ENCODE measurements at places on chromosomes 5 and 9.

GRCh38 chr5:112822456-112822855, 38.6 kb upstream of the SRP19 start:
- DNase-seq, result no peak

- DNase-seq, result no peak
These were observed 1777.1 kb downstream of the MAT2B start for GRCh38 chr5:165282491-165282890.

DNA sequence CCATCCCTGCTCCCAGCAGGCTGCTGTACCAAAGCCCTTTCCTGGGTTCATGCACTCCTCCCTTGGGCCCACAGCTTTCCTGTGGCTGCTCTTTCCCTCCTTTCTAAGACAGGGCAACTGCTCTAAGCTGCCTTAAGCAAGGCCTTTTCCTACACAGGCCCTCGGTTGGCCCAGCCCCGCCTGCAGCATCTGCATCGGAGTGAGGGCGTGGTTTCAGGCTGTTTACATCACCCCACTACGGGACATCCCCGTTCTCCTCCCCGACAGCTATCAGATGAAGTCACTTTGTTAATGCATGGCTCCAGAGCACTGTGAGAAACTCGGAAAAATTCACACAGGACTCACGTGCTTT, 3.4 kb downstream of the DPH7 start:
- no peak for DNase-seq

- DNase-seq, result no peak
These were observed 195.8 kb downstream of the ERCC6L2 start for GRCh38 chr9:96071076-96071814.

- no peak for DNase-seq
These were observed 110.0 kb downstream of the COL5A1 start for GRCh38 chr9:134751622-134752021.

- DNase-seq, result no peak
These were observed 102.7 kb downstream of the GALNT10 start for GRCh38 chr5:154293219-154293618.
